NCI-H774 (cell line): ENCODE measurements at places on chromosomes 12 and 14.
A peak's percentile ranks its signal among the peaks of the same experiment; 100 is the strongest.

DNA sequence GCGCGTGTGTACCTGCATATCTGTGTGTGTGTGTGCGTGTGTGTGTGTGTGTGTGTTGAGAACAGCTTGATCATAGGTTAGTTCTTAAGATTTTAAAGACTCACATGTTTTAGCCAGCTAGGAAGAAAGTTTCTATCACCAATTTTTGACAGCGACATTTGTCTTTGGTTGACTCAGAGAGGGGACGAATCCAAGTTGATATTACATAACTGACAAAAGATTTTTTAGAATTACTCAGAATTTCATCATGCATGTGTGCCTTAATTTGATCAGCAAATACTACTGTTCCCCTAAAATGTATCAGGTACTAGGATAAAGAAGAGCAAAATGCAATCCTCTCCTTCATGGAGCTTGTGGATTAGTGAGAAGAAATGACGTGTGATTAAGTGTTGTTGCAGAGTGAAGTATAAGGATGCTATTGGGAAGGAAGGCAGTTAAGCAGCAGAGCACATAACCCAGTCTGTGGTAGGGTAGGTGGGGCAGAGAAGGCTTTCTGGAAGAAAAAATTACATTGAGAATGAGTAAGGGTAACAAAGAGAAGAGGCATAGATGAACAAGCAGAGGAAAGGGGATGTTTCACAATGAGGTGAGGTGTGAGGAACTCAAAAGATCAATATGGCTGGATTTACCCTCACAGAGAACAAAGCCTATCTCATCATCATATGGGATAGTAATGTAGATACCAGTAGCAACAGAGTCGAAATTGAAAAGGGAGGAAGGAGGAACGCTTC lies 77.5 kb downstream of the ELK3 start:
- no peak for DNase-seq

- no peak for DNase-seq
These were observed at the start of gene CCDC197 for GRCh38 chr14:93997082-93997481. TSS of gene CCDC197 (plus strand) at chr14:93997301. CDS start at chr14:93998132, 831 bp downstream.

DNA sequence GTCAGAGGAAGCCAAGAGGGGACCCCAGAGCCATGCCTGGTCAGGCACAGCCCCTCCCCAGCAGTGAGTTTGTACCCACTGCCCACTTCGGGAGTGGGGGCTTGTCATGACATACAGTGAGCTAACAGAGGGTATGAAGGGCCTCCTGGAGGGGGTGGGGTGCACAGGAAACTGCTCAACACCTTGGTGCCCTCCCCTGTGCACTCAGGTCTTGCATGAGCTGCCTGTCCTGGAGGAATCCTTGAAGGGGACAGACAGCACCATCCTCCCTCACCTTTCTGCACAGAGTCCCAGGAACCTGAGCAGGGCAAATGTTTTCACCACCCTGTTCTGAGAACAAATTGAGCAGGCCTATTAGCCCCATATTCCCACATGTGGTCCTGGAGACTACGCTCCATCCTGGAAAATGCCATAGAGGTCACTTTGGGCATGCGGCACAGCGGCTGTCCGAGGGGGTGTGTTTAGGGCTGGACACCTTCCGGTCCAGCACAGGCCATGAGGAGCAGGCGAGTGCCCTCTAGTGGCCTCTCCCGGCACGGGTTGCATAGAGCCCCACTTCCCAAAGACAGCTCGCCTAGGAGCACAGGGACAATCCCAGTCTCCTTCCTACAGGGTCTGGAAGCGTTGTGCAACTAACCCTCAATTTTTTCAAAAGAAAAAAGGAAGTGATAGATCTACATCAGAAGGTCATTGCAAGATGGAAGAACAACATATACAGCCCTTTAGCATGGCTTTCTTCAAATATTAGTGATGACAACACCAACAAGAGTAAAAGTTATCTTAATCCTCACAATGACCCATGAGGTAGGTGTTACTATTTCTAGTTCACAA lies 31.9 kb upstream of the ZFP36L1 start:
- DNase-seq, result peak; percentile 27

DNA sequence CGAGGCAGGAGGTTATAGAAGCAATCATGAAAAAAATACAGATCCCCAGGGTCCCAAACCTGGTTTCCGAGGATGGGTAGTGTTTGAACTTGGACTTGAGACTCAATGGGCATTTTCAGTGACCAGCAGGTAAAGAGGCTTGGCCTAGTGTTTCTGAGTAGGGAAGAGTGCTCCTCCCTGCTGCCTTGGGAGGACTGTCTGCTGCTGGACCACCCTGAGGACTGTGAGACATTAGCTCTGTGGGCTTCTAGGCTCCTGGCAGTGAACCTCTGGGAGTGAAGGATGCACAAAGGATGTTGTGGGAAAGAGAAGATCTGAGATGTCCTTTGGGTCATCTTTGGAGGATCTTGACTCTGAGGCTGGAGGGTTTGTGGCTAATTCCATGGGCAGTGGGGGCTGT lies 30.5 kb downstream of the ANKRD9 start:
- no peak for DNase-seq

- no peak for DNase-seq
These were observed 25.6 kb downstream of the EMP1 start for GRCh38 chr12:13222076-13222475.

GRCh38 chr12:108832730-108833354 lies 24.5 kb downstream of the SSH1 start:
- DNase-seq, result no peak

GRCh38 chr12:116673681-116674111 lies 64.2 kb downstream of the SPRING1 start:
- DNase-seq, result peak; percentile 20

DNA sequence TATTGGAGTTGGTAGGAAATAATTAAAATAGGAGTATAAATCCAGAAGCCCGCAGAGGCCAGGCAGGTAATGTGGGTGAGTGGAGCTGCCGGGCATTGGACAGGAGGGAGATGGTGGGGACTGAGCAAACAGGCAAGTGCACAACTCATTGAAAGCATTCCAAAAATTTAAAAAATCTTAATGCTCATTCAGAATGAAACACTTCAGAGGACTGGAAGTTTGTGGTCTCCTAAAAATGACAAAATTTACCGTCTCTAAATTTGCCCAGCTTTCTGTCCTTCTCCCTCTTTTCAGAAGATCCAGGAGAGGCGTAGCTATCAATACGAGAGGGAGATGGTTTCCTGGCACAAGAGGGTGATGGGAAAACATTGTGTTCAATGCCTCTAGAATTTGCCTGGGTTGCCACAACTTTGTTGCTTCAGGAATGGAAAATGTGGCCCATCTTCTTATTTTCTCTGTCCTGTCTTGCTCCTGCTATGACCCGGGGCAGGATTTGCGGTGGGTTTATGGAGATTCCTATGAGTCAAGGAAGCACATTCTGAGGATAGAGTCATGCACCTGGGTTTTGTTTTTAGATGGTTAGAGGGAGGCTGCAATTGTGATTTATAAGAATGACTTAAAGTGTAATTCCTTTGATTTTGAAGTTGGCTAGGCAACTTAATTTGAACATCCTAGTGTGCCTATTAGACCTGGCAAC lies 72.2 kb downstream of the BORCS5 start:
- DNase-seq, result no peak

DNA sequence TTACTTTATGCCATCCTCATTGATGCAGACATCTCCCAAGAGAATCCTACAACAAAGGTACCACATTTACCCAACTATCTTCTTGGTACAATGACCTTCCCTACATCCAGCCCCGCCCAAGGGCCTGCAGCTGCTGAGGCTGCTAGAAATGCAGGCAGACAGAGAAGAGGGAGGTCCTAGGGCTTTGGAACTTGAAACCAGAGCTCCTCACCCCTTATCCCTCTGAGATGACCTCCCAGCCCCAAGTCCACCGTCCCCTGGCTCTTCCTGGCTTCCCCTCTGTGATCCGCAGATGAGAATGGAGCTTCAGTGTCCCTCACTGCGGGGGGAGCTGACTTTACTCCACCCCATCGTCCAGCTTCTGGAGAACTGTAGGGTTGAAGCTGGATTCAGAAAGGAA lies 1.6 kb upstream of the TNFRSF1A start:
- no peak for DNase-seq

DNA sequence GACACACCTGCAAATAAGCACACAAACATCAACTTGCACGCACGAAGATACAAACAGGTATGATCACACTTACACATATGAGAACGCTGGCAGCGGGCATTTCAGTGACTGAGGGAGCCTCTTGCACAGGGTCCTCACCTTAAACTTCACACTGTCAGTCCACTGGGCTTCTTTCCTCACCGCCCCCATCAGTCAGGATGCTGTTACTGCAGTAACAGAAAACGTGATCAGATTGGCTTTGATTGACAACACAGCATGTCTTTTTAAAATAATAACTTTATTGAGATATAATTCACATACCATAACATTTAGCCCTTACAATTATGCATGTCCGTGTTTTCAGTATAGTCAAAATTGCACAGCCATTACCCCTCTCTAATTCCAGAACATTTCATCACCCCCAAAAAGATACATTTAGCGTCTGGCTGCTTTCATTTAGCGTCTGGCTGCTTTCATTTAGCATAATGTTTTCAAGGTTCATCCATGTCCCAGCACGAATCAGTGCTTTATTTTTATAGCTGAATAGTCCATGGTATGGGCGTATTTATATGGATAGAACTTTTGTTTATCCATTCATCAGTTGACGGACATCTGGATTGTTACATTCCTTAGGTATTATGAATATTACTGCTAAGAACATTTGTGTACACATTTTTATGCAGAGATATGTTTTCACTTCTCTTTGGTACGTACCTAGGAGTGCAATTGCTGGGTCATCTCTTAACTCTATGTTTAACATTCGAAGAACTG lies 8.4 kb downstream of the CCDC197 start:
- no peak for DNase-seq

DNA sequence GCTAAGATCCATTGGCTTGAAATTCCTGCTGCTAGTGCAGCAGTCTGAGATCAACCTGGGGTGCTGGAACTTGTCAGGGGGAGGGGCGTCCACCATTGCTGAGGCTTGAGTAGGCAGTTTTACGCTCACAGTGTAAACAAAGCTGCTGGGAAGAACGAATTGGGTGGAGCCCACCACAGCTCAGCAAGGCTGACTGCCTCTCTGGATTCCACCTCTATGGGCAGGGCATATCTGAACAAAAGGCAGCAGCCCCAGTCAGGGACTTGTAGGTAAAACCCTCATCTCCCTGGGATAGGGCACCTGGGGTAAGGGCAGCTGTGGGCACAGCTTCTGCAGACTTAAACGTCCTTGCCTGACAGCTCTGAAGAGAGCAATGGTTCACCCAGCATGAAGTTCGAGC lies 191.7 kb downstream of the ALG10B start:
- DNase-seq, result no peak

DNA sequence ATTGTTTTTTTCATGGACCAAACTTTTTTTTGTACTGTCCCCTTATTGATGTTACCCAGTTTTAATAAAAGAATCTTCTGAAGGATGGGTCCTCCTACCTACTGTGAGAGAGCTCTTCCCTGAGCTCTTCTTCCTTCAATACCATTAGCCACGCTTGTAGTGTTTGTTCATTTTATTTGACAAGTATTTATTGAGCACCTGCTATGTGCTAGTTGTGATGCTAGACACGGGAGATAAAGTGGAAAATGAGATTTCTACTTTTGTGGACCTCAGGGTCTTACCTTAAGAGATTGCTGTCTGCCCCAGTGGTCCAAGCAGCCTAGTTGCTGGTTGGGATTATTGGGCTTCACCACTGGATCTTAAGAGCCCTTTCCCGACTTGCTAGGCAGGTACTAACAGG lies 3.2 kb upstream of the GPD1 start:
- DNase-seq, result no peak

- no peak for DNase-seq
These were observed 26.6 kb downstream of the PXN start for GRCh38 chr12:120238839-120239445.

GRCh38 chr12:78968226-78968625 lies 103.7 kb downstream of the SYT1 start:
- no peak for DNase-seq

- DNase-seq, result no peak
These were observed 27.6 kb upstream of the LRP6 start for GRCh38 chr12:12294215-12295005.
